ENCODE measurements at places on chromosomes 7 and 10. TPM values are rescaled to one million over a fixed set of nuclear protein-coding genes. Genes with fewer than 3 reads are reported as not detected.

The COL1A2 gene
- 104 TPM for polyA plus RNA-seq

The MPP7 gene
- polyA plus RNA-seq = 10.2 TPM

The GJD4 gene
- not detected for polyA plus RNA-seq

The ANKRD30A gene
- not detected for polyA plus RNA-seq

The FGFBP3 gene
- polyA plus RNA-seq = 1.2 TPM

The CYP3A4 gene
- 0.69 TPM for polyA plus RNA-seq

The LRIT1 gene
- polyA plus RNA-seq = not detected

The SMO gene
- polyA plus RNA-seq = 0.92 TPM
